ENCODE measurements at places on chromosomes 3 and 15.

GRCh38 chr15:89018207-89018606, 70.0 kb upstream of the ABHD2 start:
- no peak for DNase-seq

GRCh38 chr3:42996633-42997075, 17.5 kb downstream of the GASK1A start:
- no peak for DNase-seq

DNA sequence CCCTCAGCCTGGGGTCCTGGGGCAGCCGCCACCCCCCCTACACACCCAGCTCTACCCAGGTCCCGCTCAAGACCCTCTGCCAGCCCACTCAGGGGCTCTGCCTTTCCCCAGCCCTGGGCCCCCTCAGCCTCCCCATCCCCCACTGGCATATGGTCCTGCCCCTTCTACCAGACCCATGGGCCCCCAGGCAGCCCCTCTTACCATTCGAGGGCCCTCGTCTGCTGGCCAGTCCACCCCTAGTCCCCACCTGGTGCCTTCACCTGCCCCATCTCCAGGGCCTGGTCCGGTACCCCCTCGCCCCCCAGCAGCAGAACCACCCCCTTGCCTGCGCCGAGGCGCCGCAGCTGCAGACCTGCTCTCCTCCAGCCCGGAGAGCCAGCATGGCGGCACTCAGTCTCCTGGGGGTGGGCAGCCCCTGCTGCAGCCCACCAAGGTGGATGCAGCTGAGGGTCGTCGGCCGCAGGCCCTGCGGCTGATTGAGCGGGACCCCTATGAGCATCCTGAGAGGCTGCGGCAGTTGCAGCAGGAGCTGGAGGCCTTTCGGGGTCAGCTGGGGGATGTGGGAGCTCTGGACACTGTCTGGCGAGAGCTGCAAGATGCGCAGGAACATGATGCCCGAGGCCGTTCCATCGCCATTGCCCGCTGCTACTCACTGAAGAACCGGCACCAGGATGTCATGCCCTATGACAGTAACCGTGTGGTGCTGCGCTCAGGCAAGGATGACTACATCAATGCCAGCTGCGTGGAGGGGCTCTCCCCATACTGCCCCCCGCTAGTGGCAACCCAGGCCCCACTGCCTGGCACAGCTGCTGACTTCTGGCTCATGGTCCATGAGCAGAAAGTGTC, 30.2 kb downstream of the PTPN23 start:
- DNase-seq: no peak

DNA sequence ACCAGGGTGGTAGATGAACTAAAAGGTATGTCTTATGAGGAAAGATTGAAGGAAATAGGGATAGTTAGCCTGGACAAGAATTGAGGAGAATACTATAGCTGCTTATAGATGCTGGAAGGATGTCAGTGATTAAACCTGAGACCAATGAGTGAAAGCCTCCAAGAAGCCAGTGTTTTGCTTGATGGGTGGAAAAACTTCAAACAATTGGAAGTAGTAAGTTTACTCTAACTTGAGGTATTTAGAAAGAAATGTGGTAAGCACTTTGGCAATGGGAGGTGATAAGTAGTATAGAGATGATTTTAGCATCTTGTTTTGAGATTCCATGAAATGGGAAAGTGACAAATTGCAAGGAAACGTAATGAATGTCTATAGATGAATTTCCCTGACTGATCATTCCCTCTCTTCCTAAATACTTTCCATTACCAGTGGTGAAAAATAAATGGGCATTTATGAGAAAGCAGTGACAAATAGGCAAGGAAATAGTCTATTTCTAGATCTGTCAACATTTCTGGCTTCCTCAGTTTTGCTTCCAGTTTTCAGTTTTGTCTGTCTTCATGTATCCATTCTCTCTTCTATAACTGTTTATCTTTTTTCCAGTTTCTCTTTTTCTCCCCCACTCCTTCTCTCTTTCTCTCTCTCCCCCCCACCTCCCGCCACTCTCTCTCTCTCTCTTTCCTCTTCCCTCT, 19.2 kb downstream of the SLC15A2 start:
- DNase-seq: no peak

DNA sequence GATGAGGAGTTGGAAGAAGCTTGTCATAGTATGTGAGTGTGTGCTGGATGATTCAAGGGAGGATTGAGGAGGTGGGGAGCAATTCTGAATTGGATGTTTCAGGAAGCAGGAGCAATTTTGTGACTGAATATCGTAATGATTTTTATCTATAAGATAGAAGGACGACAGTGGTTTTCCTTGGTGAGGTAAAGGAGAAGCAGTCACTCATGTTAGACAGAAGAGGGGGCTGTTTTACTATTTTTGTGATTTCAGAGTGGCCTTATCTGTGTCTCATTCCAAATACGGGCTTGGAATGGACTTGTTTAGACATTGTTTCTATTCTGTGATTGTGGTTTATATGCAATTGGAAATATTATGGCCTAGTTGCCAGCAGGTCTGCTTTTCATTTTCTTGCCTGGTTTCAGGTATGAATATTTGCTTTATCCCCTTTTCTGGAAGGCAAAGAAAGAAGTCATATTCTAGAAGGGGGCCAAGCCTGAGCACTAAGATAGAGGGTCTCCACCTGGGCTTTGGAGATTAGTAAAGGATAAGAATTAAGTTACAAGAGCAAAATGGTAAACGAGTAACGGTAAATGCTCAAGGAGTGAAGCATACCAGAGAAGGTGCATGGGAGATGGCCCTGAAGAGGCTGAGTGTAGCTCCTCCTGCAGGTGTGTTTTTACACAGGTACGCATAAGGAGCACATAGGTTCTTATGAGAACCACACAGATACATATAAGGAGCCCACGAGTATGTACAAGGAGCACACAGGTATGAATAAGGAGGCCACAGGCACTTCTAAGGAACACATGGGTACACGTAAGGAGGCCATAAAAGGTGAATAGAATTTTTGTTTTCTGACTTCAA, 124.6 kb upstream of the KCNAB1 start:
- DNase-seq: no peak

DNA sequence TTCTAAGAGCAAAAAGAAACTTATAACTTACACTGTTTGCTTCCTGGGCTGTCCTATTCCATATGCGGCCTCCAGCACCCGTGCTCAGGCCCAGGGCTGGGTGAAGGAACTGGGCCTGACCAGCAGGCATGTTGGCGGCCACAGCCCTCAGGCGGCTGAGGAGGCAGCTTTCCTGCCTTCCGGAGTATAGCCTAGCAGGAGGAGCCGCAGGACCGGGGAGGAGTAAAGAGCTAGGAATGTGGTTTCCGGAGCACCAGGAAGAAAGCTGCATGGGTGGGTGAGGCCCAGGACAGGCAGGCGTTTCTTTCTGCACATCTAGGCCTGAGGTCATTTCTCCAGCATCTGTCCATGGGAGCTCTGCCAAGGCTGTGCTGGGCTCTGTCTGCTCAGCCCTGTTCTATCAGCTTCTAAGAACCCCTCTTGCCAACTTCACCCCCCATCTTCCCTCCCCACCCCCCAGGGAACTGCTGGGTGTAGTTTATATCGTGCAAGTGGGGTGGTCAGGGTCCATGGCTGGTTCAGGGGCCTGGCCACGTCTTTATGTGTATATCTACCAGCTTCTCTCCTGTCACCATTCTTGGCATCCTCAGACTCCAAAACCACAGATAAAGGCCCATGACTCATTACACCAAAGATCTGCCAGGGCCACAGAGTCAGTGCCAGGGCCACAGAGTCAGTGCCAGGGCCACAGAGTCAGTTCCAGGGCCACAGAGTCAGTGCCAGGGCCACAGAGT, 7.8 kb upstream of the KIF7 start:
- no peak for DNase-seq

Measured in stimulated activated CD4-positive, alpha-beta T cell treated with anti-CD3 and anti-CD28 coated beads, TNF-alpha, amount 100 ng/mL, for 1 hour (primary cell).